Upper lobe of left lung (tissue), 6 donors: ENCODE measurements at places on chromosomes 5 and 9.

- DNase-seq, result no peak
Observed at GRCh38 chr5:39520232-39520572, 95.4 kb upstream of the DAB2 start.

GRCh38 chr9:78932849-78933627 is 636.1 kb downstream of the PSAT1 start:
- DNase-seq, result no peak

- DNase-seq, result no peak
Observed at GRCh38 chr5:111859533-111860270, 102.7 kb upstream of the NREP start.

DNA sequence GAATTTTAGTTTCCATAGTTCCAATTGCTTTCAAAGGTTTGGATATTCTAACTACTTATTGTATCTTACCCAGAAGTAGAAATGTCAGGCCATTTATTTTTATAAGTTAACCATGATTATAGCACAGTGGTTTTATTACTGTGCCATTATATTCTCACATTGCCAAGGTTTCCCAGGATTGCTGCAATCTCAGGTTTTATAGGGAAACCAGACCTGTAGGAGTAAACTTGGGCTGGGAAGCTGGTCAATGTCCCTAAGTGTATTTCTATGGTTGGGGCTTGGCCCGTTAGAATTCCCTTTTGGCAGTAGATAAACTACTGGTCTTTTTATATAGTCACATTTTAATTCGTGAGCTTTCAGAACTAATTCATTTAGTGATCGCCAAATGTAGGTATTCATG is 396.6 kb upstream of the KCNN2 start:
- DNase-seq, result no peak

- no peak for DNase-seq
Observed at GRCh38 chr5:43106290-43106638, 14.4 kb upstream of the ZNF131 start.

GRCh38 chr9:33297432-33297831 is 7.1 kb downstream of the NFX1 start:
- no peak for DNase-seq

GRCh38 chr9:123778232-123778902 is 151.6 kb downstream of the DENND1A start:
- no peak for DNase-seq

DNA sequence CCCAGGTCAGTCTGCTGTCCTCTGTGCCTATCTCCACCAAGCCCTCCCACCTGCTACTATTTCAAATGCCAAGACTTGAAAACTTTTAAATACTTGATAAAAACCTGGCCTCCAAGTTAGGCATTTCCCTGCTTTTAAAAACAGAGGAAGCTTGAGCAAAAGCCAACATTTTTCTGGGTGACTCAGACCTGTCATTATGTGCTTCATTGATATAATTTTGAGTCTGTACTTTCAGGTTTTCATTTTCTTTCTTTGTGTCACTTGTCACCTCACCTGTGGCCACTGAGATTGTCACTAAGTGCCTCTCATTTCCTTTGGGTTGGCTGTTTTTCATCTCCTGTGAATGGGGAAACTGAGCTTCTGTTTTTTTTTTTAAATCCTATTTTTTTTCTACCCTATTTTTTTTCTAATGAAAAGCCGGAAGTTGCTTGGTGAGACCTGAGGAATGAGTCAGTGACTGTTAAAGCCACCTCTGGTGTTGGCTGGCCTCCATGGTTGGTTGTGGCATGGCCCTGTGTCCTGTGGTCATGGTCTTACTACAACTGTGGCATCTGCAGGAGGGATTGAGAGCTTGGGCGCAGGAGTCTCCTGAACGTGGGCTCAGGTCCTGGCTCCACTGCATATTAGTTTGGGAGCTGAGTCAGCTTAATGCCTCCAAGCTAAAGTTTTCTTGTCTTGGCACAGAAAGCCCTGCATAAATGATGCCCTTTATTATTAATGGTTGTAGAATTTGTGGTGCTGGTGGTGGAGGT is 56.7 kb downstream of the ARHGAP26 start:
- peak; percentile 73 for DNase-seq

GRCh38 chr5:91514400-91514799 is 131.3 kb upstream of the ARRDC3 start:
- no peak for DNase-seq

DNA sequence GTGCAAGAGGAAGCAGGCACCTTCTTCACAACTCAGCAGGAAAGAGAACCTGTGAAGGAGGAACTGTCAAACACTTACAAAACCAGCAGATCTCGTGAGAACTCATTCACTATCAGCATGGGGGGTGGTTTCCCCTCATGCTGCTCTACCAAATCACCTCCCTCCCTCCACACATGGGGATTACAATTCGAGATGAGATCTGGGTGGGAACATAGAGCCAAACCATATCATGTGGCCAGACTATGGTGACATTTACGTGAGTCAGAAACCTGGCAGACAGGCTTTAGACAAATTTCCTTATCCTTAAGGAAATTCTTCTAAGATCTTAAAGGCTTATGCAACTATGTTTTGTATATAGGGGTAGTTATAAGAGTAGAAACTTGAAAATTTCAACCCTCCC is 8.7 kb upstream of the AOPEP start:
- no peak for DNase-seq

DNA sequence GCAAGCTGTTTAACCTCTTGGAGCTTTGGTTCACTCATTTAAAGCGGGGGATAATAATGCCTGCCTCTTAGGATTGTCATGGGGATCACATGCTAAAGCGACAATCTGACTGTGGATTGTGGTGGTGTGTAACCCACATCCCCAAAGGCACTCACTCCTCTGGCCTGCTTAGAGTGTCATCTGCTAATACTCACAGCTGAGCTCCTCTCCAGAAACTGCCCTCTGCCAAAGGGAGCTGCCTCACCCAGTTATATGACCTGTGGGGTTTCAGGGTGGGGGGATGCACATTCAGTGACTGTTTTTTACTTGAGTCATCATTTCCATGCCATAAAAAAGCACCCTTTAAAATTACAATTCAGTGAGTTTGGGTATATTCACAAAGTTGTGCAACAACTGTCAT is 110.0 kb upstream of the SPOCK1 start:
- DNase-seq, result no peak

- peak; percentile 65 for DNase-seq
Observed at GRCh38 chr5:78360924-78361630, 660 bp downstream of the SCAMP1 start.

DNA sequence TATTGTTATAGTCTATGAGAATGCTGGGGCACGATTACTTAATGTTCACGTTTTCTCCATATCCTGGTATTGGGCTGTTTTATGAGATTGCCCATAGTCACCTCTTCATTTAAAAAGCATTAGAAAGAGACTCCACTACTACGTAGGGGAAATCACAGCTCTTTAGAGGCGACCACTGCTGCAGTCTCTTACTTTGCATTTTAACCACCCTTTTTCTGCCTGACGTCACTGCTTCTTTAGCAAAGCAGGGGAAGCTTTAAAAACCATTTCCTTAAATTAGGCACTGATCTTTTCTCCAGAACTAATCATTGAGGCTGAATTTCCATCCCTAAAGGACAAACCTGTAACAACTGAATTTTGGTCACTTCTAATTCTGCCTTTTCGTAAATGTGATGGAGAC is 38.9 kb downstream of the ZNF608 start:
- DNase-seq, result no peak

- no peak for DNase-seq
Observed at GRCh38 chr5:147701468-147701867, 81.1 kb downstream of the JAKMIP2 start.

- DNase-seq, result no peak
Observed at GRCh38 chr9:4243113-4243512, 56.8 kb downstream of the GLIS3 start.

DNA sequence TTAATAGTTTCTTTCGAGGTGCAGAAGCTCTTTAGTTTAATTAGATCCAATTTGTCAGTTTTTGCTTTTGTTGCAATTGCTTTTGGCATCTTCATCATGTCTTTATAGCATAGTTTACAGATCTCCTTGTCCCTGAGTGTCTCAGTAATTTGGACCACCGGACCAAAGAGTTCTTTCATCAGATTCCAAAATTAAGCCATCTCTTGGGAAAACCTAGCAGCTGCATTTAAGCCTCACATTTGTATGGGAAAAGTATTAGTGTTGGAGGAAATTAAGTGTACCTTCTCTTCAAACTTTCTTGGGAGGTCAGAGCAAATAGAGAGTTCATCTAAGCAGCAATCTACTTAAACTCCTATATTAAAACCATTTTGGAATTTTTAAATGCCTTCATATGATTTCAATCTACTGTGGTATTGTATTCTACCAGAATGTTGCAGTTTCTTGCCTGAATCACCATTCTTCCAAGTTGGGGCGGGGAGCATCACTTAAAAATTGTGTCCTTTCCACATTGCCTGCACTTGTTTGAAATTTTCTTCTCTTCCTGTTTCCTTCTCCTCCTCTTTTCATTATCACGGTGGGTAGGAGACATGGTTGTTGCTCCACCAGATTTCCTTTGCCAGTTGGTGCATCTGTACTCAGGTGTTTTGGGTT is 97.3 kb upstream of the DAB2 start:
- DNase-seq, result no peak

- DNase-seq, result no peak
Observed at GRCh38 chr5:35473589-35473988, 144.1 kb upstream of the SPEF2 start.

DNA sequence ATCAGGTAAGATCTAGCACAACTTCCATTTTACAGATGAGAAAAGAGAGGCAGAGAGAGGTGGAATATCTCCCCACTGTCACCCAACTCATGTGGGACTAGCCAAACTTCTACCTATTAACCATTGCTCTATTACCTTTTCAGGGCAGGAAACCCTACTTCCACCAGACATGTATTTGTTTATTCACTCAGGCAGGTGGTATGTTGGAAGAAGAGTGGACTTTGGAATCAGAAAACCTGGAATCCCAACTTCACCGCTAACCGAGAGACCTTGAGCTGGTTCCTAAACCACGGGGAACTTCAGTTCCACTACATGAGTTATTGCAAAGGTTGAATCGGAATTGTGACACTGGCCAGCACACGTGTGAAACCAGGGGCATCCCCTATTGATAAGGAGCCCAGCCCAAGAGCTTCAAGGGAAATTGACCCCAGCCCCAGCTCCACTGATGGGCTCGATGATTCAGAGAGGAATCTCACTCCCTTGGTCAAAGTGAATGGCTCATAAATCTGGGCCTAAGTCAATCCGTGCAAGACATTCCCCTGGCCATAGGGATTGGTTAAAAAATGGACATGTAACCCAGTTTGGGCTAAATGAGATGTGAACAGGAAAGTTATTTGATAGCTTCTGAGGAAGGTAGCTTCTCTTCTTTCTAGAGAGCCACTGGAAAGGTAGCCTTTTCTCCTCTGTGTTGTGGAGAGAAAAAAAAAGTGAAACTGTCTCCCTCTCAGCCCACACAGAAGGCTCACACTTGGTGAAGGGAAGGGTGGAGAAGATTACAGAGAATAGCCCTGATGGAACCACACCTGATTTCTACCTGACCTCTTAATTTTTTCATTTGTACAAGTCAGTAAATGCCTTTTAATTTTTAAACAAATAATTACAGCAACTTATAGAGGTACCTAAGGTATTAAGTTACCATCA is 5.5 kb upstream of the GLIS3 start:
- DNase-seq, result no peak

DNA sequence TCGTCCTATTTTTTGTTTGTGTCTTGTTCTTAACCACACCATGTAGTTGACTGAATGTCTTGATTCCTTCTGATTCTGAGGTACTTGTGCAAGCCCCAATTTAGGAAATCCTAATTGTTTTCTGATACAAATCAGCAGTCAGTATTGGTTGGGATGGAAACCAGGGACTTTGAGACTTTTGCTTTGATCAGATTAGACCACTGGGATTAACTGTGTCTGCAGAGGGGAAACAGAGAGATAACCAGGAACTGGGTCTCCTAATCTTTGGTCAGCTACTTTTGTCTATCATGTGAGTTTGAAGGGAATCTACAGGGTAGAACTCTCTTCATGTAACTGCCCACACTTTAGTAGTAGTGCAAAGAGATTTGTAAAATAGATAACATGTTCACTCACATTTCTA is 173.8 kb upstream of the POC5 start:
- no peak for DNase-seq

DNA sequence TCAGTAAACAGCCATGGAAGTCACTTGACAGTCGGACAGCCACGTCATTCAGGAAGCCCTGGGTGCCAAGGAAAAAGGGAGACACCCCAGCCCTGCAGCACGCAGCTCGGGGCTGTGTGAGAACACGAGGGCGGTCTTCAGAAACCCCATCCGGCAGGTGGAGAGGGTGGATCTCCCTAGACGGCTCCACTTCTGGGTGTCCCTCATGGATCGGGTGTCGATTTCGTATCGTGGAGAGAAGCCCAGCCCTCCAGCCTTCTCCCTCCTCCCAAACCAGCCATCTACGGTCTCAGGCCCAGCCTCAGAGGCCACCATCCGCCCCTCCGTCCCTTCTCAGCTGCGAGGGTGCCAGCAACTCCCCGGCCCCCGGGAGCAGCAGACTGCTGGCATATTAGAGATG is 65.5 kb upstream of the BARHL1 start:
- no peak for DNase-seq

DNA sequence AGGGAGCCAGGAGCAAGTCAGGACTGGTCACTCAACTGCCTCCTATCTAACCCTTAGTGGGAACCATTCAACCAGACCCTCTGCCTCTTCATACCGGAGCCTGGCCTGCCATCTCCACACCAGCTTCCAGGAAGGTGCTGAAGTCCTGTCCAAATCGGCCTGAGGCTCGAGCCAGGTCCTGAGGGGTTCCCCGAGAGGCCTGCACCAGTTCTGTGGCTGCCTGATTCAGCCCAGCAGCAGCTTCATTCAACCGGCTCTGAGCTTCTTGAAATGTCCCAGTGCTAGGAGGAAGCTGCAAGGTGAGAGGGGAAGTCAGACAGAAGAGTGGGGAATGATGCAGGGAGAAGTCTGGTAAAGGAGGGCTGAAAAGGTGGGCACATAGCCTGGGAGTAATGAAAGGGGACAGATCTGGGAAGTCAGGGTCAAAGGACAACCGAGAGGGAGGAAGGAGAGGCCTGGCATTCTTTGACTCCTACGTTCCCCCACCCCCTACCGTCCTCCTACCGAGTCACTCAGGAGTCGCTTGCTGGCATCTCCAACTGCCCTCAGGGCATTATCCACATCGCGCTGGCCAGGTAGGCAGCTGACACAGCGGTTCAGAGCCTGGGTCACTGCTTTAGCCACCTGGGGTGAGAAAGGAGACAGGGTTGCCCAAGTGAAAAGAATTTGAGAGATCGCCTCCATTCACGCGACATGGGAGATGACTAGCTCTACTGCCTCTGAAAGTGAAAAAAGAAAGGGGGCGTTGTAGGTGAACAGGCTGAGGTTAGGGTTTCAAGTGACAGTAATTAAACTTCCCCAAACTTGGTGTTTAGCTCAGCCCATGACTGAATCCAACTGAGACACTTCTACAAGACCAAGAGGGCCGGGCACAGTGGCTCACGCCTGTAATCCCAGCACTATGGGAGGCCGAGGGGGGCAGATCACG is 20.2 kb downstream of the TLN1 start:
- DNase-seq, result no peak

GRCh38 chr5:24264547-24264946 is 380.2 kb downstream of the CDH10 start:
- DNase-seq, result no peak

- no peak for DNase-seq
Observed at GRCh38 chr9:76758476-76758875, 5.8 kb upstream of the PCA3 start.

GRCh38 chr5:136087961-136088871 is 44.4 kb upstream of the SMAD5 start:
- peak; percentile 57 for DNase-seq
